PC-9 (cell line): ENCODE measurements at places on chromosomes 7 and 10.

GRCh38 chr10:67079126-67079525 is 153.3 kb downstream of the LRRTM3 start:
- no peak for DNase-seq

DNA sequence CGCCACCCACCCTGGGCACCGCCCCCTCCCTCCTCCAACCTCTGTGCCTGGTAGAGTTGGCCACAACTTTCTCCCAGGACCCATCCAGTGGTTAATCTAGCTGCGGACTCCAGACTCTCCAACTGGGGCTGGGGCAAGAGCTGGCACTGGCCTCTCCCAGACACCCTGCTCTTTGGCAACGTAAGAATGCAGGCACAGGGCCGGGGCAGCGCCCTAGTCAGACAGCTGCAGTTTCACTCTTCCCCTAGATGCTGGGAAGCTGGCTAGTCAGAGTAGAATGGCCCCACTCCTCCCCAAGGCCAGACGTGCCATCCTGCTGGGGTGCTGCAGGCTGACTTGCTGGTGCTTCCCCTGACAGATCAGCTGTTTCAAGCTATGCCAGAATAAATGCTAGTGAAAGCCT is 22.1 kb downstream of the HSPA12A start:
- DNase-seq: no peak

DNA sequence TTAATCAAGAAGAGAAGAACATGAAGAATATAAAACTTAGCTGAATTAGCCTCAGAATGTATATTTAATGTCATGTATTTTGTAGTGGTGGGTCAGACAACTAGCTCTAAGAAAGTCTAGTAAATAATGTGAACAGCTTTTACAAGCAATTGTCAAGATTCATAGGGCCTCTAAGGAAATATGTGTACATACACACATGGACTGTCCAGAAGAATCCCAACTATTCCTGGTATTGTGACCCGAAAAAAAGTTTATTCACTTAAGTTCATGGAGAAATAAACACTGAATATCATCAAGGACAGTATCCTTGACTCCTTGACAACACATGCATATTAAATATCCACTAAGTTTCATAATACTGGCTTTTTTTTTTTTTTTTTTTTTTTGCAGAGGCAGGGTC is 11.4 kb upstream of the TWIST1 start:
- no peak for DNase-seq

GRCh38 chr10:70597856-70598815 is 4.4 kb downstream of the PRF1 start:
- DNase-seq: no peak

DNA sequence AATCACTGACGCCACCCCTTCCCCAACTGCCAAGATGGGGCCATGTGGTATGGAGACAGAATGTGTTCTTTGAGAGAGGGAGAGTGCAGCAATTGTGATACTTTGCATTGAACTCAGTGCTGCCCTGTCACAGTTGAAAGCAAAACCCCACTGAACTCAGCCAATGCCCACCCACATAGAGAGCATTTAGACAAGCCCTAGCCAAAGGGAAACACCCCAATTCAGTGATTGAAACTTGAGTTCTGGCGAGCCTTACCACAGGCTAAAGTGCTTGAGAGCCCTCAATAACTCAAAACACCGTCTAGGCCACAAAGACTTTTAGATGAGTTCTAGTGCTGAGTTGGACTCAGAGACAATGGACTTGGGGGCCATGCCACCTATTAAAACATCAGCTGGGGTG is 751.9 kb upstream of the POT1 start:
- DNase-seq: no peak

GRCh38 chr10:29860166-29860565 is 199.2 kb downstream of the JCAD start:
- DNase-seq: no peak

DNA sequence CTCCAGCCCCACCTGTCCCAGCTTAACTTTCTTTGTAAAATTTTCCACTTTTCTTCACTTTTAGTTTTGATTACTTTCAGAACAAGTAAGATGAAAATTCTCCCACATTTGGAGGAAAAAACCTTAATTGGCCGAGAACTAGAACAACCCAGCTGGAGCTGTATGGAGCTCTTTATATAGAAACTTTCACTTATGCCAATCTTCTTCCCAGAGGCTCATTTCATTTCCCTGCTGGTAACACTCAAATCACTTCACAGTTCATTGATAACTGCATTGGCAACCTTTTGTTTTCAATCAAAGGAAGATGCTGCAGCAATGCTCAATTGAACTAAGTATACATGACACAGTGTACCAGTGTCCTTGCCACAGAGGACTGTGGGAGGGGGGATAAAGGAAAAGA is 176.2 kb upstream of the NOBOX start:
- no peak for DNase-seq

DNA sequence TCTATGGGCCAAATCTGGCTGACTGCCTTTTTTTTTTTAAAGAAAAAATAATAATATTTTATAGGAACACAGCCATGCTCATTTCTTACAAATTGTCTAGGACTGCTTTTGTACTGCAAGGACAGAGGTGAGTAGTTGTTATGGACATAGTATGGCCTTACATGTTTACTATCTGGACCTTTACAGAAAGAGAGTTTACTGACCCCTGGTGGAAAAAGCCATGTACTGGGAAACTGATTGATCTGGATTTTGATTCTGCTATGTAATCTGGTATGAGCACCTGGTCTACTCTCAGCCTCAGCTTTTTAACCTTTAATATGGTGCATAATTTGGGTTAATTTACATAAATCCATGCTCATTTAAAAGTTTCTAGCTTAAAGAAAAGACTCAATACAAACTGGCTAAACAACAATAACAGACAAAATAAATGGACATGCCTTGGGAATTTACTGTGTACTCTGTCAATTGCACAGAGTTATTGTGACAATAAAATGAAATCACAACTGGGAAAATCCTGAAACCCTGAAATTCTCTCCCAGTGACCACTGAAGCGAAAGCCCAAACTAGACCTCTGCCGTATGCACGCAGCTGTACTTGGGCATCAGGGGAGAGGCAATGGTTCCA is 260.7 kb downstream of the BMPER start:
- no peak for DNase-seq

GRCh38 chr7:36260481-36260880 is 107.4 kb downstream of the EEPD1 start:
- DNase-seq: no peak

- no peak for DNase-seq
These were observed 54.6 kb downstream of the HACD1 start for GRCh38 chr10:17562614-17563013.

- no peak for DNase-seq
These were observed 106.3 kb downstream of the CTTNBP2 start for GRCh38 chr7:117766913-117767312.

DNA sequence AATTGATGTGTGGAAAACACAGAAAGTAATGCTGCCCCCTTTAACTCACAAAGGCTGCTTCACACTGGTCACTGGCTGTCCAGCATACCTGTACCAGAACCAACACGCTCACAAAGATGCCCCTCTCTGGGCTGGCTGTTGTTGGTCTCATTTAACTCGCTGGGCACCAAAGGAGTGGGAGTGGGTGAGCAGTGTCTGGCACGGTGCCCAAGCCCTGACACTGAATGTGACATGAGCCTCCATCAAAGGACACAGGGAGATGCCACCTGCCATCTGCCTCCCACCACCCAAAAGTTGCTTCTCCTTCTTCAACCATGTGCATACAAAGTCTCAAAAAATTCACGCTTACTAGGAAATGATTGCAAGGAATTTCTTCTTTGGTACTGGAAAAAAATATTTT is 86.8 kb downstream of the FGFR2 start:
- no peak for DNase-seq

DNA sequence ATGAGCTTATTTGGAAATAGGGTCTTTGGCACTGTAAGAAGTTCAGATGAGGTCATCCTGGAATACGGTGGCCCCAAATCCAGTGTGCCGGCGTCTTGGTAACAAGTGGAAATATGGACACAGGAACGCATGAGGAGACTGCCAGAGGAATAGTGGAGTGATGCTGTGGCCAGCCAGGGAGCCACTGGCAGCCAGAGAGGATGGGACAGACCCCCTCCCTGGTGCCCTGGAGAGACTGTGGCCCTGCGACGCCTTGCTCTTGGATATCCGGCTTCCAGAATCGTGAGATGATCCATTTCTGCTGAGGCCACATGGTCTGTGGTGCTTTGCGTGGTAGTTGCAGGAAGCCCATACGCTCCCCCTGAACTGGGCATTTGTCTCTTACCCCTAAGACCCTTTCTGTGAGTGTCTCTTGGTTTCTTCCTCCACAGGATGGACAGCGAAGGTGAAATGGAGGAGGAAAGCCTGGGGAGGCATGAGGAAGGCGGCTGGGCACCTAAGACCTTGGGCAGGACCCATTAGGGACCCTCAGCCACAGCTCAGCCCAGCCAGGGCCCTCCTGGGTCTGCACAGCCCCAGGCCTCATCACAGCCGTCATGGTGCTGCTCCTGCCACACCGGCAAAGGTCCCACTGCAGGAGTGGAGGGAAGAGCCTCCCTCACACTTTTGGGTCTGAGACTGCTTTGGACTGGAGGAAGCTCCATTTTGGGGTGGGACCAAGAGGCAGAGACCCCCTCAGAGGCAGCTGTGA is 53.6 kb downstream of the INSIG1 start:
- DNase-seq: no peak

DNA sequence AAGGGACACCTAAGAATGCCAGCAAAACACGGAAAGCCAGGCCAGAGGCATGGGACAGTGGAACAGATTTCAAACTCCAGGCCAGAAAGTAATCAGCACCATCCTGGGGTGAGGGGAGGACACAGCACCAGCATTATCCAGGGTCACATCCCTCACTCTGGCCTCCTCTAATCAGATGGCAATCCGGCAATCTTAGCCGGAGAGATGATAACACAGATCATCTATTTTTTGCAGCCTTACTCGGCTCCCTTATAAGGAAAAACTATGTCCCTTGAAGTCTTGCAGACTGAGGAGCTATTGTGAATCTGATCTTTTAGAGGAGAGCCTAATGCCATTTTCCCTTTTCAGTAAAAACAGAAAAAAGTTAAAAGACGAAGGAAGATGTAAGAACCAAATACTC is 16.5 kb downstream of the TRIL start:
- DNase-seq: no peak

DNA sequence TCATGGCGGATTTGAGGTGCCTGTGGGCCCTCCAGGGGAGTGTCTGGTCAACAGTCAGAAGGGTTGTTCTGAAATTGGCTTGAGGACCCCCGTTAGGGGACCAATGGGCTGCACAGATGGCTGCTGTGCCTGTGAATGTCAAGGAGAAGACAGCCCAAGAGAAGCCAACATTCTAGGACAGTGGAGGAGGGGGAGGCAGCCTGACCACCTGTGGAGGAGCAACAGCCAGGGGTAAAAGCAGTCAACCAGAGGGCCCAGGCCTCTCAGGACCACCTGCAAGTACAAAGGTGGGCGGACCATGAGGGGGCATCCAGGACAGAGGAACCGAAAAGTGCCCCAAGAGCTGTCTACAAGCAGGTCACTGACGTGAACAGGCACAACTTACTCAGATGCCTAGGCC is 76.6 kb downstream of the VSTM4 start:
- no peak for DNase-seq

GRCh38 chr7:30238721-30239441 is 45.5 kb upstream of the ZNRF2 start:
- peak; percentile 76 for DNase-seq

GRCh38 chr7:12993025-12993424 is 305.6 kb downstream of the ARL4A start:
- DNase-seq: no peak

DNA sequence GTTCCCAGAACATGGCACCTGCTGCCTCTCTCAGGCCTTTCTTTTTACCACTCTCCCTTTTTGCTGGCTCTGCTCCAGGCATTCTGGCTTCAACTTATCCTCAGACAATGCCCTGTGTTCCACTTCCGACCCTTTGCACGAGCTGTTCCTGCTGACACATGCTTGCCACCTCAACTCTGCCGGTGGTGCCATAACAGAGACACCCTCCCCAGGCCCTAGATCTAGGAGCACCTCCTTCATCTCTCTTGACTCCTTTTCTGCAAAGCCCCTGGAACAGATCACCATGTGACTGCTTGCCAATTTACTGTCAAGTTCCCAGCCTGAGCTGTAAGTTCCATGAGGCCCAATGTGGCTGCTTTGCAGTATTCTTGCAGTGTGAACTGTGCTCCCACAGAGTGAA is 256.0 kb upstream of the MKI67 start:
- no peak for DNase-seq

- DNase-seq: no peak
These were observed 241.3 kb downstream of the ADARB2 start for GRCh38 chr10:1495915-1496517.

GRCh38 chr7:114229246-114229645 is 185.4 kb upstream of the FOXP2 start:
- no peak for DNase-seq

- DNase-seq: no peak
These were observed 54.2 kb downstream of the SEC61G start for GRCh38 chr7:54704851-54705250.

- DNase-seq: peak; percentile 54
These were observed 608 bp downstream of the ACHE start for GRCh38 chr7:100894860-100895700.

DNA sequence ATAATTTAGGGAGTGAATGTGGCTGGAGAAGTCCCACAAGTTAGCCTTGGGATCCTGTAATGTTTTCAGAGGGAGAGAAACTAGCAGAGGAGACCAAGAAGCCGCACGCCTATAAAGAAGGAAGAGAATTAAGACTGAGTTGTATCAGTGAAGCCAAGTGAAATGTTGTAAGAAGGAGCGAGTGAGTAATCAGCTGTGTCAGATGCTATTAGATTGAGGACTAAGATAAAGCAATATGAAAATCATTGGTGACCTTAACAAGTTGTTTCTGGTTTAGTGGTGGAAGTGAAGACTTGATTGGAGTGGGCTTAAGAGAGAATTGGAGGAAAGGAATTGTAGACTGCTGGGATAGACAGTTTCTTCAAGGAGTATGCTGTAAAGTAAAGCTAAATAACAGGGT is 8.8 kb downstream of the CCSER2 start:
- peak; percentile 67 for DNase-seq

DNA sequence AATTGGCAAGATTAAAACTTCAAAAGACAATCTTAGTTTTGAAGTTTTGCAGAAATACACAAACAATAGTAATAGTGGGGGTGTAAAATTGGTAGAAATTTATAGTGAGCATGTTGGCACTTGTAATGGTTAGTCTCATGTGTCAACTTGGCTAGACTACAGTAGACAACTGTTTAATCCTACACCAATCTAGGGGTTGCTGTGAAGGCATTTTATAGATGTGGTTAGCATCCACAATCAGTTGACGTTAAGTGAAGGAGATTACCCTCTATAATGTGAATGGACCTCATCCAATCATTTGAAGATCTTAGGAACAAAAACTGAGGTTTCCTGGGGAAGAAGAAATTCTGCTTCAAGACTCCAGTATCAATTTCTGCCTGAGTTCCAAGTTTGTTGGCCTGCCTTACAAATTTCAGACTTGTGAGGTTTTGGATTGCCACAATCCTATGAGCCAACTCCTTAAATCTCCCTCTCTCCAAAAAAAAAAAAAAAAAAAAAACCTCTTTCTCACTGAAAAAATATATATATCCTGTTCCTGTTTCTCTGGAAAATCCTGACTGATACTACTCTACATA is 531.6 kb upstream of the IGFBP3 start:
- DNase-seq: no peak

DNA sequence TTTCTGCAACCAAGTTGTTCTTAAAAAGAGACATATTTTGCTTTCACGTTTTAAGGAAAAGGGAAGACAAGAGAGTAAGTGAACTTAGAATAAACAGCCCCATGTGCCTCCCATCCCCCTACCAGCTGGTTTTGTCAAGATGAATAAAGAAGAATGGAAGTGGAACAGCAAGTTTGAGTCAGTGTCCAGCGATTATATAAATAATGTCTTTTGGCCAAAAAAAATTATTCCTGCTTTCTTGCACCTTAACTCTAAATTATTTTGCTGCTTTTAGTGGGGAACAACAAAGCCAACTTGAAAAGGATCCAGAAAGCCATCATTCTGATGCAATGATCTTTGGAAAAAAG is 82.4 kb upstream of the TRIL start:
- DNase-seq: no peak
